ENCODE measurements at places on chromosomes 5 and 9. TPM values are rescaled to one million over a fixed set of nuclear protein-coding genes. Genes with fewer than 3 reads are reported as not detected.

DNA sequence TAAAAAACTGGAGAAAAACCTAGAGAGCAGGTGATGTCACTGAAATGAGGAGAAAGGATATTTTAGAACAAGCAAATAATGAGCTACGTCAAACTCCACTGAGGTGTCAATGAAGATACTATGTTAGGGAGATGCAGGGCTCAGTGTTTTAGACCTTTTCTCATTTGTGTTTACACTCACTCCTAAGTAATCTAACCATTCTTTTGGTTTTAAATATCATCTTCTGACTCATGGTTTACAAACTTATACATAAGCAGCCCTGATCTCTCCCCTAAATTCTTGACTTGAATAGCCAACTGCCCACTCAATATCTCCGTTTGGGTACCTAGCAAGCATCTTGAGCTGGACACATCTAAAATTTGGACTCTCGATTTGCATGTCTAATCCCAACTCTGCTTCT is 272.4 kb downstream of the MEF2C start:
- DNase-seq, result no peak
- no peak overlapping the region for H3K4me3 ChIP-seq
- no peaks in the 10 kb centered on the region for H3K36me3 ChIP-seq
- H3K27ac ChIP-seq, result no peak overlapping the region

- no peak for DNase-seq
- H3K27ac ChIP-seq, result no peak overlapping the region
- no peaks in the 10 kb centered on the region for H3K27me3 ChIP-seq
- H3K4me3 ChIP-seq, result no peak overlapping the region
- no peaks in the 10 kb centered on the region for H3K36me3 ChIP-seq
Observed at GRCh38 chr9:7341571-7341970, 458.0 kb downstream of the DMAC1 start.

Gene GABRA6
- not detected for total RNA-seq

- no peak overlapping the region for H3K27ac ChIP-seq
- no peak for DNase-seq
- peaks cover 9% of the 10 kb centered on the region for H3K4me1 ChIP-seq
- no peak overlapping the region for H3K4me3 ChIP-seq
- no peaks in the 10 kb centered on the region for H3K27me3 ChIP-seq
- H3K36me3 ChIP-seq, result no peaks in the 10 kb centered on the region
Observed at GRCh38 chr5:39019254-39019653, 54.9 kb downstream of the RICTOR start.

GRCh38 chr9:3894772-3895171 is 369.0 kb upstream of the RFX3 start:
- DNase-seq, result no peak
- H3K27ac ChIP-seq, result no peak overlapping the region
- no peak overlapping the region for H3K4me3 ChIP-seq

DNA sequence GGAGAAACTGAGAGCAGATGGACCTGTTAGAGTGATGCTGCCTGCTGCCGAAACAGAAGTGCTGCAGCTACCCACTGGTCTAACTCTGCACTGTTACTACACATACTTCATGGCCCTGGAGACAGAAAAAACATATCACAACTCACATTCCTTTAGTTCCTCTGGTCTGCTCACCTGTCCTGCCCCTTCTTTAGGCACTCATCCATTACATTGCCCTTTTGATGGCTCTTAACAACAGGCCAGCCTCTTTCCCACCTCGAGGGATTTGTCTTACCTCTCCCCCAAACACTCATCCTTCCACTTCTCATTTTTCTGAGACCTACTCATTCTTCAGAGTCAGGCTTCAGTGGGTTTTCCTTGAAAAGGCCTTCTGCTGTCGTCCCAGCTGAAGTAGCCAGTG is 49.2 kb downstream of the KCTD16 start:
- H3K27me3 ChIP-seq, result no peaks in the 10 kb centered on the region
- H3K4me3 ChIP-seq, result no peak overlapping the region
- H3K36me3 ChIP-seq, result no peaks in the 10 kb centered on the region
- DNase-seq, result no peak

Data from pancreas (tissue), 10 donors.